ENCODE measurements at places on chromosomes 6 and 20. TPM values are rescaled to one million over a fixed set of nuclear protein-coding genes. Genes with fewer than 3 reads are reported as not detected.

ITCH gene
- total RNA-seq: 103 TPM

- H3K4me1 ChIP-seq: no peaks in the 10 kb centered on the region
- DNase-seq: no peak
- no peak overlapping the region for H3K27ac ChIP-seq
- no peaks in the 10 kb centered on the region for H3K27me3 ChIP-seq
These were observed 2.5 kb upstream of the KATNA1 start for GRCh38 chr6:149651056-149651455.

- no peak overlapping the region for H3K4me3 ChIP-seq
- peaks cover 14% of the 10 kb centered on the region for H3K36me3 ChIP-seq
- no peak overlapping the region for H3K27ac ChIP-seq
- H3K27me3 ChIP-seq: no peaks in the 10 kb centered on the region
- H3K4me1 ChIP-seq: peaks cover 3% of the 10 kb centered on the region
These were observed 45.6 kb downstream of the LRRN4 start for GRCh38 chr20:6008254-6008653.

- no peak overlapping the region for H3K4me3 ChIP-seq
- no peaks in the 10 kb centered on the region for H3K4me1 ChIP-seq
- H3K36me3 ChIP-seq: no peaks in the 10 kb centered on the region
- no peak for DNase-seq
These were observed 244.1 kb upstream of the QKI start for GRCh38 chr6:163170294-163170883.

GRCh38 chr6:135922174-135922573 is 70.7 kb downstream of the PDE7B start:
- peaks cover 11% of the 10 kb centered on the region for H3K4me1 ChIP-seq
- peak; percentile 98 for DNase-seq
- no peaks in the 10 kb centered on the region for H3K27me3 ChIP-seq
- no peak overlapping the region for H3K4me3 ChIP-seq

DNA sequence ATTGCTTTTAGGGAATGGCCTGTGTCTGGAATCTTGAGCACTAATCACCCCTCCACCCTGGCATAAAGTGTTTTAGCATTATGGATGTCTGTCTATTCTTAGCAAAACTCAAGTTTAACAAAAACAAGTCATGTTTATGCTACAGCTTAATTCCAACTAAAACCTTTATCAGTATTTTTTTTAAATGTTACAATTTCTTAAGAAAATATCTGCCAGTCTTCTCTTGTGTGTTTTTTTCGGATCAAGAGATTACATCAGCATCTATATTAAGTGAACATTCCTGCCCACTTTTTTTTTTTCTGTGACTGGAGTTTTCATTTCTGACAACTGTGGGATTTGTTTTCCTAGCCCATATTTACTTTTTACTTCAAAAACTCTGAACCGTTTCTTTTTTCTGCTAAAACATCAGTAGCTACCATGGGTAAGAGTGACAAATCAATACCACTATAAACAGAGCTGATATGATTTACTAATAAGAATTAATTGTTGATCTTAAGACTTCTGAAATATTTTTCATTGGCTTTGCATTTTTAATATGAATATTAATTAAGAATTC is 94.3 kb downstream of the EDN1 start:
- DNase-seq: no peak
- no peak overlapping the region for H3K27ac ChIP-seq
- H3K27me3 ChIP-seq: peaks cover 3% of the 10 kb centered on the region
- no peaks in the 10 kb centered on the region for H3K36me3 ChIP-seq
- H3K4me1 ChIP-seq: no peaks in the 10 kb centered on the region

GRCh38 chr6:31122791-31123706 is 2.8 kb upstream of the CDSN start:
- H3K36me3 ChIP-seq: no peaks in the 10 kb centered on the region
- peaks cover 2% of the 10 kb centered on the region for H3K4me1 ChIP-seq
- H3K4me3 ChIP-seq: no peak overlapping the region
- DNase-seq: peak; percentile 76
- peaks cover 3% of the 10 kb centered on the region for H3K27me3 ChIP-seq

DNA sequence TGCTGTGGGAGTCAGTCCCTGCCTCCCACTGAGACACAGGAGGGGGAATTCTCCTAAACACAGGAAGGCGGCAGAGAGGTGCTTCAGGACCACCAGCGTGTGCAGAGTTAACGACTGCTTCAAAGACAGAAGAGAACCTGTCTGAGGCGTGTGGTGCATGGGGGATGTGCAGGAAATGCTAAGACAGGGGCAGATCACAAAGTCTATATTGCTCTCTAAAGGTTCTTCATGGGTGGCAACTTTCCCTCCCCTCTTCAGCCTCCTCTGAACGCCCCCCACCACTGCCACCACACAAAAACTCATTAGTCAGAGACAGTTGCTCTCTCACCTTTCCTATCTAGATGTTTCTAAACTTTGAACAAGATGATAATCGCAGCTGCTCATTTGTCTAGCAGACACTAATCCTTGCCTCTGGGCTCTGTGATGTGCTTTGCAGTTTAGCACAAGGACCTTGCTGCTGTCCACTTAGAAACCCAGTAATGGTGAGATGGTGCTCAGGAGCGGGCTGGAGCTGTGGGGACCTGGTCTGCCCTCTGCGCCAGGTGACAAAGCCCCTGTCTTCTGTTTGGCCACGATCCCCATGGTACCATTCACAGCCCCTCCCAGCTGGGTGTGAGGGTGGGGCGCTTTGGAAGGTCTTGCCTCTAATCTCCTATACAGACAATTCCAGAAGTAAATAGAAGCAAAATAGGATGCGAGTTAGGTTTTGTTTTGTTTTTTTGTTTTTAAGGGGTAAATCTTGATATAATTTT is 219.6 kb downstream of the NRN1 start:
- no peak overlapping the region for H3K4me3 ChIP-seq
- no peak overlapping the region for H3K27ac ChIP-seq
- H3K36me3 ChIP-seq: no peaks in the 10 kb centered on the region
